ENCODE measurements at places on chromosomes 11 and 22.
A peak's percentile ranks its signal among the peaks of the same experiment; 100 is the strongest.

GRCh38 chr11:3905080-3905953 lies 49.9 kb downstream of the STIM1 start:
- DNase-seq, result peak; percentile 69

- no peak for DNase-seq
Measured at GRCh38 chr11:120501976-120502755, 9.4 kb upstream of the GRIK4 start.

- no peak for DNase-seq
Measured at GRCh38 chr11:23318670-23319069, 458.4 kb upstream of the CCDC179 start.

DNA sequence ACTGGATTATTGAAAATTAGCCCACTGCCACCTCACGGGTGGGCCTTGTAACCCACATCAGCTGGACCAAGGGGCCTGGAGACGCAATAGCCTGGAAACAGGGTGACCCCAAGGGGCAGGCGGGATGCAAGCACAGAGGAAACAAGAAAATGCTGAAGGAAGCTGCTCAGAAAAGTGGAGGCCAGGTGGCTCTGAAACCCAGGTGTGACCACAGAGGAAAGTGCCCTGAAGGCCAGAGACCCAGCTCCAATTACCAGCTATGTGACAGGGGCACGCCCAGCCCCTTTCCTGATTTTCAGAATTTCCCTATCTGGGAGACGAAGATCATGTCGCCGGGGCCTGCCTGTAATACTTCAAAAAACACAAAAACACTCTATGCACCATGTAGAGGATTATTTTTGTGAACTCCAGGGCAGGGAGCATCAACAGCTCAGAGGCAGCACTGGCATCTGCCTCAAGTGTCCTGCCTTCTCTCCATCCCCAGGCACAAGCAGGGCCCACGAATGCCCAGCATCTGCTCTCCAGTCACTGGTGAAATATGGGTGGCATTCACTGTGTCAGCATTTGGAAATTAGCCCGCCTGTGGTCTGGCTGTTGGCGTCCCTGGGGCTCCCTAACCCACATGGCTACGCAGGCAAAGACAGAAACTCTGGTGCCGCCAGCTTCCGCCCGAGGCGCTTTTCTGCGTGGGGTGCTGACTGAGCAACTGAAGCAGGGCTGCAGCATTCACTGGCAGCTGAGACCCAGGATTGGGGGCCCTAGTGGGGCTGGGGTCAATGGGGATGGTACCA lies 6.3 kb downstream of the KCNJ1 start:
- no peak for DNase-seq

GRCh38 chr11:75697906-75698581 lies 19.6 kb upstream of the MOGAT2 start:
- DNase-seq, result no peak

DNA sequence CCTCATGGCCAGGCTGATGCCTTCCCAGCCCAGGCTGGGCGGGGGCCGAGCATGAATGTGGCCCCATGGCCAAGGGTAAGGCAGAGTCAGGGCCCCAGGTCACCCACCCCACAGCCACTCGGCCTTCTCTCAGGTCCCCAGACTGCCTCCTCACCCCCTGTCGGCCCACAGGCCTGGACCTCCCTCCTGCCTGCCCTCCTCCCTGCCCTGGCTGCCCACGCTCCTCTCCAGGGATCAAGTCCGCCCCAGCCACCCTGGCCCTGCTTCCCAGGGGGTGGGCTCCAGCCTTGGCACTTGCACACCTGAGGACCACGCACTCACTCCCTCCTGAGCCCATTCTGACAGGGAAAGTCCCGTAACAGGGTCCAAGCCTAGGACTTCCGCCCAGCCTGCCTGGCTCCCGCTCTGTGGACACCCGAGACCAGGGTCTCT lies 37.8 kb upstream of the TH start:
- DNase-seq, result no peak

GRCh38 chr11:114773541-114774338 lies 95.4 kb downstream of the NXPE2 start:
- DNase-seq, result no peak
